ENCODE measurements at places on chromosomes 2 and 18.
A peak's percentile ranks its signal among the peaks of the same experiment; 100 is the strongest.

GRCh38 chr2:180955101-180955500, 25.3 kb upstream of the UBE2E3 start:
- no peak for DNase-seq

DNA sequence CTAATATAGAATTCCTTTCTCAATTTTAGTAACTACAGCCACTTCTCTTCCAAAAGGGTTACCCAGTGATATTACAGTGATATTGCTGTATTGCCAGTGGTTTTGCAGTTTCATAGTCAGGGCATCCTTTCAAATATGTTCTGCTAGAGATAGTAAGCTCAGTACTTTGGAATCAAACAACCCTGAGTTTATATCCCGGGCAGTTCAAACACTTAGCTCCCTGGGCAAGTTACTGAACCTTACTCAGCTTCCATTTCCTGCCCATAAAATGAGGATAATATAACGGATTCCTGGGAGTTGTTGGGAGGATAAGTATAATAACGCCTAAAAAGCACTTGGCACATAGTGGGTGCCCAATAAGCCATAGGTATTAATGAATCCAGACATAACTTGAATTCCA, 212.6 kb upstream of the PARD3B start:
- DNase-seq = no peak

- peak; percentile 49 for DNase-seq
These were observed 9.8 kb downstream of the ARID5A start for GRCh38 chr2:96546321-96546720.

GRCh38 chr18:2135309-2135708, 436.0 kb downstream of the METTL4 start:
- DNase-seq = no peak

GRCh38 chr18:76967721-76968472, 145.5 kb downstream of the ZNF236 start:
- no peak for DNase-seq

DNA sequence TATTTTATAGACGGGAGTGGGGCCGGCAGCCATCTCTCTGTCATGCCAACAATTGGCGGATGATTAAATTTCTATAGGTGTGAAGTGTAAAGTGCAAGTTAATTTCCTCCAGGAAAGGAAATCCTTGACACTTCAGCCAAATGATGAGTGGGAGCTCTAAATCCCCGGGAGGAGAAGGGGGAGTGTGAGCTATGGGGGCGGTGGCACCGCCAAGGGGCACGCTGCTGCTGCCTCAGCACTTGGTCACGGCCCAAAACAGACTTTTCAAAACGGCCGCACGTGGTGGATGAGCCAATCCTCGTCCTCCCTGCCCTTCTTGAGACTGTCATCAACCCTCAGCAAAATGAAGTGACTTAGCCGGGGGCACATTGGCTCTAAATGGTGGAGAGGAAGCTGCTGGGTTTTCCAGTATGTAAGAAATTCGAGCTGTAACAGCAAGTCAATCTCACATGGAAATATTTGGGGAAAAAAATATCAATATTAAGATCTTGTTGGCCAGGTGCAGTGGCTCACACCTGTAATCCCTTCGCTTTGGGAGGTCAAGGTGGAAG, 200.8 kb downstream of the TFCP2L1 start:
- no peak for DNase-seq

DNA sequence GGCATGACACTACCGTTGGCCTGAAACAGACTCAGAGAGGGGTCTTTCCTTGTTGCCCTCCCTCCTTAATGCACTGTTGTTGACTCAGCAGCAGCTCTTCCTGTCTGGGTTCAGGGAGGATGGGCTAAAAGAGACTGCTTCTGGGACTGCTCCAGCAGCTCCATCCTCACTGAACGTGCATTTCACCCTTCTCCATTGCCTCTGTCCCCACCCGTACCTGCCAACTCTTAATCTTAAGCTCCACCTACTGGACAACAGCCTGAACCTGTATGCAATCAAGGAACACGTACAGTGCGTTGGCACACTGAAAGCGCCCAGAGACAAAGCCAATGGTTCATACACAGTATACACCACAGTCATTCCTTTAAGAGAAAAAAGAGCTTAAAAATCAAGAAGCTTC, 230.8 kb upstream of the RAB6C start:
- no peak for DNase-seq

- no peak for DNase-seq
These were observed 21.9 kb upstream of the PAX3 start for GRCh38 chr2:222320436-222321395.

GRCh38 chr2:43361286-43361685, 134.9 kb upstream of the ZFP36L2 start:
- no peak for DNase-seq

- DNase-seq = no peak
These were observed 61.9 kb downstream of the AQP4 start for GRCh38 chr18:26803643-26804042.

DNA sequence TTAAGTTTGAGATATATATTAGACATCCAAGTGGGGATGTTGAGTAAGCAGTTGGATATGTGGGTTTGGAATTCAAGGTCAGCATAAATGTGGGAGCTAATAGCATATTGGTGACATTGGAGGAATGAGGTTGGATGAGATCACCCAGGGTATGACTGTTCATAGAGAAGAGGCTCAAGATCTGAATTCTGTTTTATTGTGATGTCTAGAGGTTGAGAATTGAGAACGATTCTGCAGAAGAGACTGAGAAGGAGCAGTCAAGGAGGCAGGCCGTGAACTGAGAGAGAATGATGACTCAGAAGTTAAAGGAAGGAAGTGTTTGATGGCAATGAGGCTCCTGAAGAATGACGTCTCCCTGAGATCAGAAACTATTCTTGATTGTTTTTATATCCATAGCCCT, 5.9 kb downstream of the SERPINB11 start:
- DNase-seq = no peak

GRCh38 chr2:38406597-38407110, 29.6 kb upstream of the ATL2 start:
- no peak for DNase-seq

DNA sequence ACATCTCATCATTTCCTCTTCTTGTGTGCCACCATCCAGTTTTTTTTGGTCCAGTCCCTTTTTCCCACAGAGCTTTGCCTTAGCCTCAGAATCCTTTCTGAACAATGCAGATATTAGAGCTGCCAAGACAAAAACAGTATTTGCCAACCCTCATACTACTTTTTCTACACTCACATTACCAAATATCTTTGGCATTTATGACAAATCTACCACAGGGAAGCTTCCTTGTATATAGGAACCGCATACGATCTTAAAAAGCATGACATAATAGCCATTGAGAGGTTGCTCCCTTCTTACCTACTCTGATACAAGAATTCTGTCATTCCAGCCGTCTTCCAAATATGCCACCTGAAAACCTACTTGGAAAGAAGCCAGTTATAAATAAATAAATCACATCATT, 9.4 kb downstream of the ZNF24 start:
- DNase-seq = no peak

- peak; percentile 76 for DNase-seq
These were observed 40.2 kb upstream of the ITM2C start for GRCh38 chr2:230824406-230824978.

- peak; percentile 67 for DNase-seq
These were observed 62.3 kb upstream of the GREB1L start for GRCh38 chr18:21179590-21180220.

DNA sequence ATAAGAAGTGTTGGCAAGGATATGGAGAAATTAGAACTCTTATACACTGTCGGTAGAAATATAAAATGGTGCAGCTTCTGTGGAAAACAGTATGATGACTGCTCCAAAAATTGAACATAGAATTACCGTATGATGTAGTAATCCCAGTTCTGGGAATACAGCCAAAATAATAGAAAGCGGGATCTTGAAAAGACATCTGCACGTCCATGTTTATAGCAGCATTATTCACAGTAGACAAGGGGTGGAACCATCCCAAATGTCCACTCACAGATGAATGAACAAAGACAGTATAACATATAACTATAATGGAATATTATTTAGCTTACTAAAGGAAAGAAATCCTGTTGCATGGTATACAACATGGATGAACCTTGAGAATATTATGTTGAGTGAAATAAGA, 257.7 kb downstream of the TDRD15 start:
- no peak for DNase-seq

DNA sequence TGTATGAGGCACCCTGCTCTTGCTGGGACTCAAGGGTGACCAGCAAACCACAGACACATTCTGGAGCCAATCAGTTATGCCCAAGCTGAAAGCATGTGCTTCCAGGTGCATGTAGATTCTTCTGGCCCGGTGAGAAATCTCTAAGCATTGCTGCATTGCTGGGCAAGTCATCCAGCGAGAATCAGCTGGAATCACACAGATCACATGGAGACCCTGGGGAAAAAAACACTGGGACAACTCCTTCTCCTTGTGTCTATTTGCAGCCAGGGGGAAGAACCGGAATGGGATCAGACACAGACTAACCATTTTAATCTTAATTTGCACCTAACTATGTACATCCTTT, 119.7 kb upstream of the KLF7 start:
- DNase-seq = no peak

DNA sequence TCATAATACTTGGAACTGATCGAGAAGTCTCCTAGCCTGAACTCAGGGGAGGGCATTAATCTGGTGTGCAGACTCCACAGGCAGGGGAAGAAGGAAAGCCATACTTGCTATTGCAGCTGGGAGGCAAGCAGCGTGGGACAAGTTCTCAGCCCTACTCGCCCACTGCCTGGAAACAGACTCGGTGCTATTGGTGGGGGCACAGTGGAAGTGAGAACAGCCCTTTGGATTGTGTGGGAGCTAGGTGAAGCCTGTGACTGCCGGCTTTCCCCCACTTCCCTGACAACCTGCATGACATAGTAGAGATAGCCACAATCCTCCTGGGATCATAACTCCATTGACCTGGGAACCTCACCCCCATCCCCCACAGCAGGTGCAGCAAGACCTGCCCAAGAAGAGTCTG, 301.3 kb downstream of the RIT2 start:
- no peak for DNase-seq

DNA sequence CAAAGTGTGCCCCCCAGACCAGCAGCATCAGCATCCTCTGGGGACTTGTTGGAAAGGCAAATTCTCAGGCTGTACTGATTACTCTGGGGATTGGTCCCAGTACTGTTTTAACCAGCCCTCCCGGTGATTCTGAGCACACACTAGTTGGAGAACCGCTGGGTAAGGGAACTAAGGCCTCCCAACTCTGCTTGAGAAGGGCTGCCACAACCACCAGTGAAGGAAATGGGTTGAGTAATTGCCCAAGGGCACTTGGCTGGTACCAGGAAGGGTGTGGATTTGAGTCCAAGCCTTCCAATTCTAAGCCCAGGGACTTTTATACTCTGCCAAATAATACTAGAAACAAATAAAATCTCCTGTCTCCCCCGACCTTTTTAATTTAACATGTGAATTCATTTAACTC, 219.9 kb downstream of the SETBP1 start:
- DNase-seq = no peak

DNA sequence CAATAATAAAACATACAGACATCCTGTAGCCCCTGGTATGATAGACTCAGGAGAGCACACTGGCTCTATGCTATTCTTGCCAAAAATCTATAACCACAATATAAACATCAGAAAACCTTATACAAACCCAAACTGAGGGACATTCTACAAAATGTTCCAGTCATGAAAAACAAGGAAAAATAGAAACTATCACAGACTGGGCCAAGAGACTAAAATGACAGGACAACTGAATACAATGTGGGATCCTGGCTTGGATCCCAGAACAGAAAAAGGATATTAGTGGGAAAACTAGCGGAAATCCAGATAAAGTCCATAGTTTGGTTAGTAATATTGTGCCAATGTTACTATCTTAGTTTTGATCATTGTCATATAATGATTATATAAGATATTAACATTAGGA, 29.6 kb upstream of the EPAS1 start:
- DNase-seq = no peak

- no peak for DNase-seq
These were observed 10.8 kb downstream of the INPP1 start for GRCh38 chr2:190354003-190354690.

GRCh38 chr2:1648241-1649102, 95.8 kb downstream of the PXDN start:
- DNase-seq = no peak

GRCh38 chr18:57431002-57431382, 4.2 kb upstream of the ONECUT2 start:
- DNase-seq = no peak

DNA sequence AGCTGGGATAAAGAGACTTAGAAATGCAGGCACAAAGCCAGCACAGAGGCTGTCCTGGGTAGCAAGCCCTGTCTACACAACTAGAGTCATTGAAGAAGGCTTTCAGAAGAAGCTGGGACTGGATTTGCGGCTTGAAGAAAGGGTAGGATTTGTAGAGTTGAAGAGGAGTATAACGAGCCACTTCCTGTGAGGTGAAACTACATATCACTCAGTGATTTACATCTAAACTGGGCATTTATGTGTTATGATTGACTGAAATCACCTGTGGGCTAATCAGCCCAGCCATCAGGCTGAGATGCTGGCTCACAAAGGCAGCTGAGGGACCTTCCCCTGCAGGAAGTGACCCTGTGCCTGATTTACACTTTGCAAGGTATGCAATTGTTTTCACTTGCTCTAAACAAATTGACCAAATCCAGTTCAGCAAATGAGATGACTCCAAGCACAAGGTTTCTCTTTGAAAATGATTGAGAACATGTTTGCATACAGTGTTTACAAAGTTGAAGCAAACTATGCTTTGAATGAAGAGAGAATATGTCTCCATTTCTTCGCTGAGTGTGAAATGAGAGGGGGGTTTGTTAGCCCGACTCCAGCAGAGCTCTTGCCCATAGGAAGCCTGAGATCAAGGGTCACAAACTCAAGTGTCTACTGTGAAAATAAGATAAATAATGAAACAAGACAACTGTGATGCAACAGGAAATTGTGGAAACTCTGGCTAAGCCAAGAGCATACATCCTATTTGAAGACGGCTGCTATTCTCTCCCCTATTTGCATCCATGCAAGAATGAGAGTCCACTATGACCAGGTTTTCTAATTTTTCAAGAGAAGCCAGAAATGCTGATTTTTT, 69.3 kb upstream of the HK2 start:
- no peak for DNase-seq

GRCh38 chr2:233084488-233084887, 24.3 kb downstream of the INPP5D start:
- DNase-seq = peak; percentile 73

GRCh38 chr18:58188996-58189395, 145.0 kb downstream of the NEDD4L start:
- no peak for DNase-seq

GRCh38 chr2:221377066-221377465, 195.0 kb downstream of the EPHA4 start:
- no peak for DNase-seq
